ENCODE measurements at places on chromosomes 3 and 15.

DNA sequence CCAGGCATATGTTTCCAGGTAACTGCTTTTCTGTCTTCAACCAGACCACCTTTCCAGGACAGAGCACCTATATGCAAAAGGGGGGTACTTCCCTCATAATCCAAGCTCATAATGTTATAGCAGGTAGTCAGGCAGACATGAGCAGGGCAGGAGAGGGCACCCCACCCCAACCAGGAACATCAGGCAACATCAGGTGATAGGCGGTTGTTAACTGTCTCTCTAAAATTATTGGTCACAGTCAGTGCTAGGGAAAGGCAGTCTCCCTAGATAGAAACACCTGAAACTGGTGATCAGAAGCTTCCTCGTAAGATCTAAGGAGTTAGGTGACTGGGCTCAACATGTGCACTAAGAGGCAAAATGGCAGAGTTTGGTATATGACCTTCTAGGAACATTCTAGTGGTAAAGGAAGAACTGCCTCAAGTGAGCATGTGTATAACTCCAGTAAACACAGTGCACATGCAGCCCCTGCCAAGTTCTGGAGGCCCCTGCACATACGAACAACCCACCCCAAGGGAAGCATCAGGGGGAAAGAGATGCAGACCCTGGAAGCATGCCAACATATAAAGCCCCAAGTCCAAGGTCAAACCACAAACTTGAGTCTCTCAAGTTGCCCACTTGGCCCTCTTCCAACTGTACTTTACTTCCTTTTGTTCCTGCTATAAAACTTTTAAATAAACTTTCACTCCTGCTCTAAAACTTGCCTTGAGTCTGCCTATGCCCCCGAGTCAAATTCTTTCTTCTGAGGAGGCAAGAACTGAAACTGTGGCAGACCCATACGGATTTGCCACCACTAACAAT, 270.9 kb downstream of the ULK4 start:
- DNase-seq = no peak

GRCh38 chr3:128170866-128171516, 17.7 kb downstream of the EEFSEC start:
- DNase-seq = peak; percentile 84

DNA sequence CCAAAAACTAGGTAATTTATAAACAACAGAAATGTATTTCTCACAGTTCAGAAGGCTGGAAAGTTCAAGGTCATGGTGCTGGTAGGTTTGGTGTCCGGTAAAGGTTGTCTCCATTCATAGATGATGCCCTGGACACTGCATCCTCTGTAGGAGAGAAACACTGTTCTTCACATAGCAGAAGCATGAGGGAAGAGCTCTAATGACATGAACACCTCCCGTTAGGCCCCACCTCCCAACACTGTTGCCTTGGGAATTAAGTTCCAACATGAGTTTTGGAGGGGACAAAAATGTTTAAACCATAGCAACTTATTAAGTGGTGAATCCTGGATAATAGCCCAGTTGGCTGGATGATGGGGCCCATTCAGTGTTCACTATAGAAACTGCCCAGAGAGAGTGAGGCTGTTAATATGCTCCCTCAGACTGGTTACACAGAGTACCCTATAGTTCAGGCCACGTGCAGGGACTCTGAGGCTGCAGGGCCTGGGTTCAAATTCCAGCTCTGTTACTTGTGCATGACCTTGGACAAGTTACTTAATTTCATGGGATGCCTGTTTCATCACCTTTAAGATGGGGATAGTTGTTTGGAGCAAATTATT, 37.0 kb downstream of the CCNL1 start:
- DNase-seq = no peak

DNA sequence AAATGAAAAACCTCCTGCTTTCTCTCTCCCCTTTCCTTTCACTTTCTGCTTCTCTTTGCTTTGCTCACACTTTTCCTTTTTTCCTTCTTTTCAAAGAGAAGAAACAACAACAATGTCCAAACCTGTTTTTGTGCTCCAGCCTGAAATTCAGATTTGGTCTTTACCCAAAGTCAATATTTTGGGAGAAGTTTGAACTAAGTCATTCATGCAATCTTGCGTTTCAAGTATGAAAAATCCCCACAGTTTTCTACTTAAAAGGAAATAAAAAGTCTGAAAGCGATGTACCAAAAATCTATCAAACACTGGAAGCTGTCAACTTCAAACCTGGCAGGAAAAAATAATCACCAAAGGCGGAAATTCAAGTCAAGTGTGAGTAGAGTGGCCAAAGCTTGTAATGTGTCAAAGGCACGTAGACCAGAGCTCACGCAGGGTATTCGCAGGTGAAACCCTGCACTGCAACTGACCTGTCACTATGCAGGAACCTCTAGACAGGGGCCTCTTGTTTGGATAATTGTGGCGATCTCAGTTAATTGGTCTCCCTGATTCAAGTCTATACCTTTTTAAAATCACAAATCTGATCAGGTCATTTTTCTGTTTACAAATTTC, 118.8 kb upstream of the GALNT15 start:
- no peak for DNase-seq

DNA sequence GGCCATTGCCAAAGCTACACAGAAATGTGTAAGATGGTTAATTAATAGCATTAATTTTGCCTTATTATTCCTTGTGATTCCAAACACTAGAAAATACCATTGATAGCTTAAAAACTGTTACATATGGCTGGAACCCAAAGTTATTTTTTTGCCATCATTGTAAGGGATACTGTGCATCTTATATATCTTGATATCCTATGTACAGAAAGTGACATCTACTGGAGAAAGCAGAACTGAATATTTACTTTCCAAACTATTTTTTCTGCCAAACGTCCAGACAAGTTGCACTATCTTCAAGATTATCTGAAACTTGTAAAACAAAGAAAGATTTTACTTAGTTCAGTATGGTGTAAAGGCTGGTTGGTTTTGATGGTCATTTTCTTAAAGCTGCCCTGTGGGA, 33.3 kb upstream of the MEIS2 start:
- no peak for DNase-seq

- DNase-seq = peak; percentile 20
Measured at GRCh38 chr15:100650685-100651084, 48.3 kb downstream of the ASB7 start.

GRCh38 chr15:51356147-51356546, 14.7 kb downstream of the GLDN start:
- DNase-seq = no peak

- DNase-seq = no peak
Measured at GRCh38 chr3:41041462-41041861, 157.8 kb upstream of the CTNNB1 start.

DNA sequence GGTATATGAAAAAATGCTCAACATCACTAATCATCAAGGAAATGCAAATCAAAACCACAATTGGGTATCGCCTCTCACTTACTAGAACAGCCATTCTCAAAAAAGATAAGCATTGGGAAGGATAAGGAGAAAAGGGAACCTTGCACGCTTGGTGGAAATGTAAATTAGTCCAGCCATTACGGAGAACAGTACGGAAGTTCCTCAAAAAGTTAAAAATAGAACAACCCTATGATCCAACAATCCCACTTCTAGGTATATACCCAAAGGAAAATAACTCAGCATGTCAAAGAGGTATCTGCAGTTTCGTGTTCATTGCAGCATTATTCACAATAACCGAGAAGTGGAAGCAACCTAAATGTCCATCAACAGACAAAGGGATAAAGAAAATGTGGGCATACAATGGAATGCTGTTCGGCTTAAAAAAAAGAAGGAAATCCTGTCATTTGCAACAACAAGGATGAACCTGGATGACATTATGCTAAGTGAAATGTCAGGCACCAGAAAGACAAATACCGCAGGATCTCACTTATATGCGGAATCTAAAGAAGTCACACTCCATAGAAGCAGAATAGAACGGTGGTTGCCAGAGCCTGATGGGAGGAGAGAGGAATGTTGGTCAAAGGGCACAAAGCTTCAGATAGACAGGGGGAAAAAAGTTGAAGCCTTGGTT, 11.7 kb upstream of the CMTM7 start:
- no peak for DNase-seq

GRCh38 chr3:196837819-196838420, 29.8 kb upstream of the SENP5 start:
- DNase-seq = peak; percentile 80

- DNase-seq = peak; percentile 79
Measured at GRCh38 chr15:45179221-45179985, 8.4 kb downstream of the SHF start.

GRCh38 chr15:70538278-70538677, 225.1 kb downstream of the UACA start:
- no peak for DNase-seq

DNA sequence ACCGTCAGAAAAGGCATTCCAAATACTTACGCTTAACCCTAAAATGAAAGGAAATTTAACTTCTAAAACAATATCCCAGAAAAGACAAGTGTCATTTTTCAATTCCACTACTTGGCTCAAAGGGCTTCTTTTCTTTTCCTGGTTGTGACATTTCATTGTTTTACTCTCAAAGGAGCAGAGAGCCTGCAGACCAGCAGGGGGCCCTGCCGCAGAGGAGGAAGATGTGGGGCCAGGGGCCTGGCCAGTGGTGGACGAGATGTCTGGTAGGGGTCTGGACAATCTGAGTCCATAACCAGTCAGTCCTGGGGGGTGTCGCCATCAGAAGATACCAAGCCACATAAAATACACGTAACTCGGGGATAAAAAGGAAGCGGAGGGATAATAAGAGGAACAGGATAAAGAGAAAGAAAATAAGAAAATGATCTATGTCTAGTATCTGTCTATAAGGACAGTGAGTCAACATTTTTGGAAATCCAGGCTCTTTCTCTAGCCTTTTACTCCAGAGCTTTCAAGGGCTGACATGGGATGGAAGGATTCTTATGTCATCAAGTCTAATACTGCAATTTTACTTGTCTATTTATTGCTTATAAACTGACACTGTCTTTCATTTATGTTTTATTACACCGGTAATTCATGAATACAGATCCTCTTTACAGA, 54.2 kb upstream of the ARHGEF3 start:
- DNase-seq = peak; percentile 65

GRCh38 chr15:79091204-79091867, 756 bp upstream of the RASGRF1 start:
- DNase-seq = peak; percentile 32

- no peak for DNase-seq
Measured at GRCh38 chr15:39018966-39019365, 454.4 kb upstream of the RASGRP1 start.

- peak; percentile 54 for DNase-seq
Measured at GRCh38 chr3:97658668-97659285, 105.8 kb upstream of the ARL6 start.

DNA sequence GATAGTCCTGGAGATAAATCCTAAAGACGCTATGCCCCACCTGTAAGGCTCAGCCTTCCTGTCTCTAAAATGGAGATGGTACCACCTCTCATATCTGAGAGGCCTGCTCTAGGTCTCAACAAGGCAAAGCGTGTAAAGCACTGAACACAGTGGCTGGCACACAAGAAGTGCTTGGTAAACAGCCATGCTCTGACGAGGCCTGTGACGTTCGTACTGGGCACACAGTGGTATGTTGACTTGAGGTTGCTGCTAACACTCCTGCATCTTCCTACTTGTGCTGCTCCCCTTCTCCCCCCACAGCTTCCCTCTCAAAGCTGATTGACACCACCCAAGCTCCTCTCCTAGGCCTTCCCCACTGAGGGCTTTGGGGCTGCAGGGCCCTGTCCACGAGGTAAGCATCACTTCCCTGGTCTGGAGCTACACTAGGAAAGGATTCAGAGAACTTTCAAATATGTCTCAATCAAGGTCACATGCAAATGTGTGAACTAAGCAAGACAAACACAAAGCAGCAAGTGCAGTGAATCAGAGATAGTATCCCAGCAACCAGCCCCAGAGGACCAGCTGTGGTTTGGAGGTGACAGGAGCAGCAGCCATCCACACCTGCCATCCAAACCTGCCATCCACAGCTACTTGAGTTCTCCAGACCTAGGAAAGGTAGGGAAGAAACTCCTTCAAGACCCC, 177.5 kb downstream of the STT3B start:
- DNase-seq = peak; percentile 20

DNA sequence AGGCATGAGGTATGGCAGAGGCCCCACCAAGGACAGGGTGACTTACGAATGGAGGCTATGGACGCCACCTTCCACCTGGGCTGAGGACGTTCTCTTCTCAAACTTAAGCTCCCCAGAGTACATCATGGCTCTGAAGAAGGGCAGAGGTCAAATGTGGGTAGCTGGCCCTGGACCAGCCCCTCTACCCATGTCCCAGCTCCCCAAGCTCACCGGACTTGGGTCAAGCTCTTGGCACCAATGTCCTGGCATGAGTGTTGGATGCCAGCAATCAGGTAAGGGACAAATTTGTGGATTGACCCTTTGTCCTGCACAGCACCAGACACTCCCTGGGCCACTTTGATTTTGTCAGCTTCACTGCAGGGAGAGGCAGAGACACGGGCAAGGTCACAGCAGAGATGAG, 2.5 kb downstream of the NDUFAF3 start:
- DNase-seq = no peak

GRCh38 chr15:59137566-59137965, 32.6 kb downstream of the CCNB2 start:
- DNase-seq = no peak

GRCh38 chr3:76497636-76498035, 542.3 kb upstream of the ROBO2 start:
- DNase-seq = peak; percentile 91

GRCh38 chr15:70494852-70495571, 268.3 kb downstream of the UACA start:
- DNase-seq = peak; percentile 66

DNA sequence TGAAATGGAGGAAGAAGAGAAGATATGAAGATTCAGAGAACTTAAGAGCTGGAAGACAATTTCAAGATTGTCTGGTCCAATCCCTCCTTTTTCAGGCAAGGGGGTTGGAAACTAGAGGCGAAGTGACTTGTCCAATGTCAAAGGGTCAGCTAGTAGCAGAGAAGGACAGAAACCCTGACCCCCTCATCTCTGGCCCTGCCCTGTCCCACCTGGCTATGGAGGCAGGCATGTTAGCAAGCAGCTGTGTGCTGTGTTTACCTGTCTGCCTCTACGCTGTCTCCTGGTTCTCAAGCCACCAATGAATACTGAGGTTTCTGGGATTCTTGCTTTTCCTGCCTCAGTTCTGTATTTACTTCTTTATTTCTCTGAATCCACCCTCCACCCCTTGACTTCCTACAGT, 342 bp downstream of the TGM5 start:
- DNase-seq = no peak

GRCh38 chr3:62261736-62262135, 111.6 kb downstream of the FEZF2 start:
- DNase-seq = no peak

DNA sequence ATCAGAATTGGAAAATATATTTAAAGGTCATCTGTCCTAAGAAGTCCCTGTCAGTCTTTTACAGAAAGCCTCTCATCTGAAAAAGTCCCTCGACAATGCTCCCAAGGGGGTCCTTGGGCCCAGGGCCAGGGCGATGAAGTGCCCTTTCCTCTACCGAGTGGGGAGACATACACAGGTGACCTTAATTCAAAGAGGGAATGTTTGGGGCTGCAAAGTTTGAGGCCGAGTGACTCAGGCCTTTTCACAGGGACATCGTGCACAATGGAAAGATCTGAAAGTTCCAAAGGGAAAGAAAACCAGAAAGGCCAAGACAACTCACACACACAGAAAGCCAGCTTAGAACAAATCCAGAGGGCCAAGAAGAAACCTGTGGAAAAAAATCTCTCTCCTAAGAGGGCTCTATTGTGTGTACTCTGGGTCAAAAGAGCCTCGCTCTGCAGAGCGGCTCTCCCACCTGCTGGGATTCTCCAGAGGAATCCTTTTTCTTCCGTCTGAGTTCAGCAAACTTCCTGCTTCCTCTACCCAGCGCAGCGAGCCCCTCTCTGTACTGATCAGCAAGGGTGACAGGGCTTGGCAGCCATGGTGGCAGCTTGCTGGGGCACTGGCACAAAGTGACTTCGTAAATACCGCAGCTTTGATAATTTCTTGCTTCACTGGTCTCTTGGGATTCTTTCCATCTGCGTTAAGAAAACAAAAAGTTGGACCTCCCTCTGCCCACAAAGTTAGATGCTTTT, 259.1 kb downstream of the OPA1 start:
- DNase-seq = peak; percentile 83

Measured in mesendoderm (in vitro differentiated cells).